ENCODE measurements at places on chromosomes 2 and 18.

DNA sequence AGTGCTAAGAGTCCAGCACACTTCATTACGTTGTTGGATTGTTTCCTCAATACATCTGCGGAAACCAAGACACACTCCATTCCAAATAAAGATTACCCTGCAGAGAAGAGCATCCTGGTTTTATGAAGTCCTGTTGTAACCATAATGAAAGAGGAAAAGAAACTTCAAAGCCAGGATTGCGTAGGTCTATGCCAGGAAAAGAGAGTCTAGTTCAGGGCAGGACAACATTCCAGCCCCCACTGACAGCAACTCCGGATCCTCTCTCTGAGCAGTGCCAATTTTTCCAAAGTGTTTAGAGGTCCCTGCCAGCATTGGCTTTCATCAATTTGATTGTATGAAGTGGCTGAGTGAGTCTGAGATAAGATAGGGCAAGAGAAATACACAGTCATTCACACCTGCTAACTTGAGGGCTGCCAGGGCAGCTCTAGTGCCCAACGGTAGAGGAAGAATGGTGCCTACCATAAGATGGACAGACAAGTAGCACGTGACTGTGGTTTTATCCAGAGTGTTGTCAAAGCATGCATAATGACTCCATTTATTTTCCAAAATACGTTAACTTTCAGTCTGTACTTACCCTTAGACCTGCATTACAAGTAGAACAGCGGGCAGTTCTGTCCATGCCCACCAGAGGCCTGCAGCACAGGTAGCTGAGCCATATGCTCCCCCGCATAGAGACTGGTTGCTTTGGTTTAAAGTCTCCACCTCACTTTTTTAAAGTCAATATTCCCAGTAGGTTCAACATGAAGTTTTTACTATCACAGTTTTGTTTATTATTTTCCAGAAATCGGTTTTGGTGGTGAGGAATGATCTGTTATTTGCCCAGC is 23.7 kb downstream of the PIEZO2 start:
- DNase-seq = no peak

GRCh38 chr2:237968048-237968862 is 1.4 kb downstream of the UBE2F start:
- peak; percentile 48 for DNase-seq

DNA sequence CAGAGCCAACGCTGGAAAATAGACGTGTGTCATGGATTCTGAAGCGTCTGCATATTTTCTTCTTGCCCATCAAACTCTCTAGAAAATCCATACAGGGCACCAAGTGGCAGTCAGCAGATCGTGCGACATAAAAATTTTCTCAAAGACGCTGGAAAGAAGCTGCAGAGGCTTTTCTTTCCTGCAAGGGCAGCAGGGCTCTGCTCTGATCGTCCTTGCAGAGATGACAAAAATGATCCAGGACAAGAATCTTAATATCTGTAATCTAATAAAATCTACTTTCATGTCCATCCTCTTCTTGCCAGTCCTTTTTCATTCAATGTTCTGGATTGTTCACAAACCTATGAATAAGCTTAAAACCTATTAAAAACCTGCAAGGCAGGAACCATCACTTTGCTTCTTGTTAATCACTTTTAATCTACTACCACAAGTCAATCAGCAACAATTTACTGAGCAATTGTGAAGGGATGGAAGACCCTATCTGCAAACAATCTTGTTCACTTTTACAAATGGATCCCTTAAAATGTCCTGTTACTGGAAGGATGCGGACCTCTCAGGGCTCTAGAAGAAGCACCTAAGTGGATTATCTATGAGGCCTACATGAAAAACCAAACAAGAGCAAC is 93.6 kb downstream of the MREG start:
- DNase-seq = no peak

GRCh38 chr2:34810456-34810855 is 1211.4 kb upstream of the FAM98A start:
- no peak for DNase-seq

- DNase-seq = no peak
Measured at GRCh38 chr2:127310980-127311379, 17.0 kb upstream of the ERCC3 start.

- DNase-seq = peak; percentile 76
Measured at GRCh38 chr2:69082430-69082997, 69.5 kb downstream of the ANTXR1 start.

- peak; percentile 79 for DNase-seq
Measured at GRCh38 chr2:239369631-239370161, 31.1 kb downstream of the HDAC4 start.

DNA sequence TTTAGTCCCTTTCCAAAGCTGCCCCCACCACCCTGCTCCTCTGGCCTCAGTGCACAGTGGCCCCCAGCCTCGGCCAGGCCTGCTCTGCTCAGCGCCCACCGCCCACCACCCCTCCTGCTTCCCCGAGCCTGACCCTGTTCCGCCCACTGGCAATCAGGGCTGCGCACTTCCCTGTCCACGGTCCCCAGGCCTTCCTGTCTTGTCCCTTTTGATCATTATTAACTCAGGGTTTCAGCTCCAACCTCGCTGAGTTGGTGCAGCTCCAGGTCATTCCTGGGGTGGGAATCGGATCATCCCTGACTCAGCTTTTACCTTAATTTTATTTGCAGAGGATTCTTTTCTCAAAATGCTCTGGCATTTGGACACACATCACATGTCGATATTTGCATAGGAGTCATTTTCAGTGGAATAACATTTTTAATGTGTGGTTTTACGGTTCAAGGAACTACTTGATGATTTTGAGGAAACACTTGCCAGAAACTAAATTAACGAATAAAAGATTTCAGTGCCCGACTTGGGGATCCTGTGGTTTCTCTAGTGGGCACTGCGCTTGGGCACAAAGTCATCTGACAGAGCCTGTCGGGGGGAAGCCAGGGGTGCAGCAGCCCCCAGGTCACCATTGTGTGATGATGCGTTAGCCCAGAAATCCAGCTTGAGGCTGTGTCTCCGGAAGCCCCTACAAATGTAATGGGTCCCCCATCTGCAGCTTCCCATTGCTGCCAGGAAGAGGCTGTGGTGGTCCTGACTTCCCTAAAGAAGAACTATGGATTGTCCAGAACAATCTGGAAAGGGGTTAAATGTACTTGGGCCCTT is 1.0 kb upstream of the ESPNL start:
- no peak for DNase-seq

- peak; percentile 59 for DNase-seq
Measured at GRCh38 chr2:10566018-10566417, 117.9 kb upstream of the ODC1 start.

GRCh38 chr2:197179744-197180498 is 130.7 kb downstream of the ANKRD44 start:
- DNase-seq = peak; percentile 68

GRCh38 chr2:50181212-50181611 is 850.7 kb downstream of the NRXN1 start:
- no peak for DNase-seq

- no peak for DNase-seq
Measured at GRCh38 chr2:66442516-66443185, 7.7 kb downstream of the MEIS1 start.

DNA sequence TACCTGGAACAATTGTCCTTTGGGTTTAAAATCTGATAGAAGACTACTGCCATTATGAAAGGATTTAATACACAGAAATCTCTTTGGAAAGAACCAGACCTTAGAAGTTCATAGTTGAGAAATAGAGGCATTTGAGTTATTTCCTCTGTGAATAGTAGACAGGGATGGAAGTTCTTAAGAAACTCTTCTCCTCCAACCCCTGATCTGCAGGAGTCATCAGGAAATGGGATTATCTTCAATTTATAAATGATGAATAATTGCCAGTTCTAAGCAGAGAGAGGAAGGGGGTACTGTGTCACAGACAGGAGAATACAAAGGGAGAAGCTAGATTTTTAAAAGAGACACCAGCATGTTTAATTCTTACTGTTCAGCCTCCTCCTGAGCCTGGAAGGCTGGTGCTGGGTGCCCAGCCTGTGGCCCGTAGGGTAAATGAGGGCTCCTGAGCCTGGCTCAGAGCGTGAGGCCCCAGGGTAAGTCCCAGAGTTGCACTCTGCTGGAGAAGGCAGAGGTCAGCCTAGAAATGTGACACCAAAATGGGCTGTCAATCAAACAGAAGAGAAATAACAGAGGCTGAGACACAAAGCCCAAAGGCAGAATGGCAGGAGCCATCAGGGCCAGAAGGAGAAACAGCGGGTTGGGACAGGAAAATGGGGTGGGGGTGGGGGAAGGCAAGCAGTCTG is 58.2 kb upstream of the PKDCC start:
- no peak for DNase-seq

DNA sequence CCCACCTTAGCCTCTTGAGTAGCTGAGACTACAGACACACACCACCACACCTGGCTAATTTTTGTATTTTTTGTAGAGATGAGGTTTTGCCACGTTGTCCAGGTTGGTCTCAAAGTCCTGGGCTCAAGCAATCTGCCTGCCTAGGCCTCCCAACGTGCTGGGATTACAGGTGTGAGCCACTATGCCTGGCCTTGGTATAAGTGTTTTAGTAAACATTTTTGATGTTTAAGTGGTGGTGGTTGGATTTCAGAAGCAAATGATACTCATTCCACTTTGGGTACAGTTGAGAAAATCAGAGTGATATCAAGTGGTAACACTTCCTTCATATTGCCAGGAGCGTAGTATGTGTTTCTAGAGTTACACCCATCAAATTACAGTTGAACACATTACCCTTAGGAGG is 25.4 kb downstream of the ACADL start:
- DNase-seq = no peak

GRCh38 chr2:216858312-216858711 is 1.6 kb downstream of the TNP1 start:
- DNase-seq = peak; percentile 65

- DNase-seq = no peak
Measured at GRCh38 chr2:20693317-20693716, 26.4 kb downstream of the GDF7 start.

GRCh38 chr2:70475266-70475665 is 78.4 kb downstream of the TGFA start:
- DNase-seq = no peak

GRCh38 chr2:200003444-200003843 is 48.1 kb downstream of the MAIP1 start:
- peak; percentile 20 for DNase-seq

DNA sequence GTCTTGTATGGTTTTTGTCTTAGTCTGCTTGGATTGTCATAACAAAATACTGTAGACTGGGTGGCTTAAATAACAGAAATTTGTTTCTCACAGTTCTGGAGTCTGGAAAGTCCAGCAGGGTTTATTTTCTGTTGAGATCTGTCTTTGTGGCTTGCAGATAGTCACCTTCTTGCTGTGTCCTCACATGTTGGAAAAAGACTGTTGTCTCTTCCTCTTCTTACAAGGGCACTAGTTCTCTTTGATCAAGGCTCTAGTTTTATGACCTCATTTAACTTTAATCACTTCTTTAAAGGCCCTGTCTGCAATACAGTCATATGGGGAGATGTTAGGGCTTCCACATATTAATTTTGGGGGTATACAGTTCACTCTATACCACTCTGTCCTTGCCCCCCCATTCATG is 56.5 kb downstream of the NBEAL1 start:
- no peak for DNase-seq

- DNase-seq = peak; percentile 29
Measured at GRCh38 chr2:121019071-121019470, 265.9 kb downstream of the TFCP2L1 start.

- DNase-seq = no peak
Measured at GRCh38 chr2:109679626-109680025, 65.5 kb downstream of the SOWAHC start.

DNA sequence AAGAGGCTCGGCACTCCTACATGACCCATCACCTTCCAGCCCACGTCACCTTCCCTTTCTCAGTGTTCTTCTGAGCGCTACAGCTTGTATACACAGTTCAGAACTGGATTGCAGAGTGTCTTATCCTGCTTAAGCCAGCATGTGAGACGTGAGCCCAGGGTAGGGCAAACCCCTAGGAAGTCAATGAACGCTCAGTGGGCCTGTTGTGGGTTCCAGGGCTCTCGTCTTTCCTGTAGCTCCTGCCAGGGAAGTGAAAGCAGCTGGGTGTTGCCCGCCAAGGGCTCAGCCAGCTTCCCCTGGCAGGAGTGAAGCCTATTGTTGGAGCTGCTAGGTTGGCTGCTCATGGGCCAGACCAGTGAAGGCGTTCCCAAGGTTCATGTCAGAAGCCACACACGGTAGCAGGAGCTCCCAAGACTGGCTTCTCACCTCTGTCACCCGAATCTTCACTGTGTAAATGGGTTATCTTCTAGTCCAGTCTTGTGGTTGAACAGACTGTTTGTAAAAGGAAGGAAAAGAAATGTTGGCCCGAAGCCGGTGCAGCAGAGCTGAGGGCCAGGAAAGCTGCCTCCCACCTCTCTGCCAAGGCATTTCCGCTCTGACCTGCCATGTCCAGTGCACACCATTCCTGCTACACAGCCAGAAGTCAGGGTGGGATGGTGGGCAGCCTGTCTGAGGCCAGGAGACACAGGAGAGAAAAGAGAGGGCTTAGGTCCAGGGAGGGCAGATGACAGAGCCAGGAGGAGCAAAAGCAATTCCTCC is 69.6 kb upstream of the RMDN2 start:
- no peak for DNase-seq

DNA sequence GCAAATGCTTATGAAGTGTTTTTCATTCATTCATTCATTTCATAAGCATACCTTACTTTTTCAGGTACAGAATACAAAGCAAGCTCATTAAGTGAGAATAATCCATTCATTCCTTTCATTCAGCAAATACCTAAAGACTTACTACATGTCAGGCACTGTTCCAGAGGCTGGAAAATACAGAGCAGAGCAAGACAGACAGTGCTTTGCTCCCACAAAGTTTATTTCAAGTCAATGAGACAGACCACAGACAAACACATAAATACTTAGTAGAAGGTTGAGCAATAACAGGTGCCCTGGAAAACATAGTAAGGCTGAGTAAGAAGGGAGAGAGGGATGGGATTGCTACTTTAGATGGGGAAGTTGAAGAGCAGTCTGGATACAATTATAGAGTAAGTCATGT is 309.8 kb downstream of the C1D start:
- DNase-seq = peak; percentile 77

GRCh38 chr2:128601298-128602037 is 282.8 kb upstream of the HS6ST1 start:
- DNase-seq = no peak

DNA sequence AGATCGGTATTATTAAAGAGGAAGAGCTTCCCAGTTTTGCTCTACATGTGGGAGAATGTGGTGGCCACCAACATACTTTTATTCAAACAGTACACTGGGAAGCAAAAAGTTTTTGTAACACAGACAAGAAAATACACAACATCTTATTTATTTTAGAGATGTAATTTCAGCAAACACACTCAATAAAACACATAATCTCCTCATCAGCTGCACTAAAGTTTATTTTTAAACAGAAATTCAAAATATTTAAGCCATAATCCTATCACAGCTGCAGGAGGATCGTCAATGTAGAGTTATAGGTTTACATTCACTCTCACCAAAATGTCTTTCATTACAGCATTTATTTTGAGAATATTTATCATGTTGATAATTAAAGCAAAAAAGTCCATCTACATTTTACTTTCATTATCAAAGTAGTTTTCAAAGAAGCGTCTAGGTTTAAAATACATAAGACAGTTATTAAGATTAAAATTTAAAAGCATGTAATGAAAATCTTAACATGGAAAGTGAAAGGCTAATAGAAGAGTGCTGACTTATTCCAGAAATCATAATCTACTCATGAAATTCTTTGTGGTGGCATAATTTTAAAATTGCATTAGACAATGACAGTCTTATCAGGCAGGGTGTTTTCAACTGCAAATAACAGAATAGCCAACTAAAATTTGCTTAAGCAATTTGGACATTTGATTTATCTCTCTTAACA is 61.0 kb downstream of the ANKRD44 start:
- no peak for DNase-seq
